DND-41 (cell line): ENCODE measurements at places on chromosomes 3 and 15.

GRCh38 chr15:88450125-88450798 is 16.9 kb downstream of the MRPL46 start:
- DNase-seq = peak; percentile 81

- peak; percentile 62 for DNase-seq
Measured at GRCh38 chr3:50617096-50617791, at the start of gene MAPKAPK3. Gene MAPKAPK3 (plus strand): TSS chr3:50617151. CDS start chr3:50617566, 415 bp downstream.

DNA sequence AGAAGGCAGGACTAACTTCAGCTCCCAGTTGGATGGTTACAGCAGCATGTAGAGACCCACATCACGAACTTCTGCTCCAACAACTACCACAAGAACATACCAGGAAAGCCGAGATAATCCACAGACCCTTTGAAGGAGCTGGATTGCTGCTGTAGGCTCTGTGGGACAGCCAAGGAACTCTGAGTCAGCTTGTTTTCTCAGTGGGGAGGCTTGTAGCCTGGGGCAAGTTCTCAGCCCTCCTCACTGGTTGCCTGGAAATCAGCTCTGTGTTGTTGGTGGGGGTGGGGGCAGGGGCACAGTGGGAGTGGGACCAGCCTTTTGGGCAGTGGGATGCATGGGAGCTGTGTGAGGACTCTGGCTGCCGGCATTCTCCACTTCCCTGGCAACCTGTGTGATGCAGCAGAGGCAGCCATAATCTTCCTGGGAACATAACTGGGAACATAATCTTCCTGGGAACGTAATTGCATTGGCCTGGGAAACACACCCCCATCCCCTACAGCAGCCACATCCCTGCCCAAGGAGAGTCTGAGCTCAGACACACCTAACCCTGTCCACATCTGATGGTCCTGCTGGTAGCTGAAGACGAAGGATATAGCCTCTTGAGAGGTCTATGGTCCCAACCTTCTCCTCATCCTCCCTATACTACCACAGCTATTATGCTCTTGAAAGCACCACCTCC is 153.1 kb downstream of the PEAK1 start:
- DNase-seq = no peak

DNA sequence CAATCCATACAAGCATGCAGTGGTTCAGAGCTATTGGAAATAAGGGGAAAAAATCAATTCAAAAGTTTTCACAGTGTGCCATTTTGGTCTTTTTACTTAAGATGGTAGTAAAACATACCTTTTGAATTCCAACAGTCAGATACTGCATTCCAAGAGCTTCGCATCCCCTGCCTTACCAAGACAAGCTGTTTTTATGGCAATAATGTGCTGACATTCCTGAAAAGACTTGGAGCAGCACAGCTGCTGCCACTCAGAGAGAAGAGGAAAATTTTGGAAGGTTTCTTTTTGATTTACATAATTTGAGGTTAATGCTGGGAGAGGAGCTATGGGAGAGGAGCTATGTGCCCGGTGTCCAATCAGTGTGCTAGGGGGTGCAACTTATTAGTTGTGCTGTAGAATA is 148.3 kb downstream of the FEZF2 start:
- DNase-seq = no peak

DNA sequence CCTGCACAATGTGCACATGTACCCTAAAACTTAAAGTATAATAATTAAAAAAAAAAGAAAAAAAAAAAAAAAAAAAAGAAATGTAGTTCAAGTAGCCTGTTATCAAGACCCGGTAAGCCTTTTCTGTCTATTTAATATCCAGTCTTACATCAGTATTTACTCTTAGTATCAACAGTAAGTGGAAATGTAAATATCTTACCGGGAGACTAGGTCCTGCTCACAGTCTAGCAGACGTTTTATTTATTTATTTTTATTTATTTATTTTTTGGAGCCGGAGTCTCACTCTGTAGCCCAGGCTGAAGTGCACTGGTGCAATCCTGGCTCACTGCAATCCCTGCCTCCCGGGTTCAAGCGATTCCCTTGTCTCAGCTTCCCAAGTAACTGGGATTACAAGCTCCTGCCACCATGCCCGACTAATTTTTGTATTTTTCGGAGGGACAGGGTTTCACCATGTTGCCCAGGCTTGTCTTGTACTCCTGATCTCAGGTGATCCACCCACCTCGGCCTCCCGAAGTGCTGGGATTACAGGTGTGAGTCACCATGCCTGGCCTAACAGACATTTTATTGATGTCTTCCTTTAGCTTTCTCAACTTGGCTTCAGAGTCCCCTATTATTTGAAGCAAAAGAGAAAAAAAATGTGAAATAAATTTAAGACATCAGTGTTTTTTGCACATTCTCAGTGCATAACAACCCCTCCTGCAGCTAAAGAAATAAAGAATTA is 19.9 kb downstream of the C2CD4B start:
- no peak for DNase-seq

GRCh38 chr3:38811822-38812221 is 4.2 kb downstream of the SCN10A start:
- no peak for DNase-seq

GRCh38 chr3:138180375-138181029 is 5.8 kb upstream of the DBR1 start:
- DNase-seq = peak; percentile 31

GRCh38 chr3:119779731-119780383 is 2.0 kb upstream of the NR1I2 start:
- no peak for DNase-seq

GRCh38 chr3:112333381-112334317 is 693 bp downstream of the CD200 start:
- DNase-seq = no peak

- peak; percentile 17 for DNase-seq
Measured at GRCh38 chr3:184129012-184129411, 6.1 kb upstream of the EIF2B5 start.

DNA sequence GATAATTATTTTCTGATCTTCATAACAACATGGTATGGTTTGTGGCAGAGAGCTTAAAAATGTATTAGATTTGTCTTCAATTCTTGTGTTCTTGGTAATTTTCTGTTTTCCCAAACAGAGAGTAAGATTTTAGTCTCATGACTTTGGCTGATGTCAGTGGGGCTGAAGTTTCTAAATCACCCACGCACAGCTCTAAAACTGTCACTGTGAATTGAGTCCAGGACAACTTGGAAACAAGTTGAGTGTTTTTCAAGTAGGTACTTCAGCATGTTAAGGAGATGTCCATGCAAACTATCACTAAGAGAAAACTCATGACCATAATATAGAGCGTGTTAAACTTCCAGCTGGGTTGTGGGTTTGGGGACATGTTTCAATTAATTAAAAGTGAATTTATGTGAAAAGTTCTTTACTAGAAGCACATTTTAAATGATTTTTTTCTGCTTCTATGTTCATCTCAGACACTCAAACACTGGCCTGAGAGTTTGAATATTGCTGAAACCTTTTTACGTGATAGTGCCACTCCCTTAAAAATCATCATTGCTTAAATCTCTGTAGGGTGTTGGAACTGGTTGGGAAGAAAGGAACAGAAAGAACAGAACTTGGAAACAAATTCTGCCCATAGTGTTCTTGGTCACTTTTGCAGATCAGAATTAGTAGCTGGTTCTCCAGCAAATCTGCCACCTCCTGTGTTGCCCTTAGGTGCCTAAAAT is 89.8 kb downstream of the KLHL25 start:
- no peak for DNase-seq

DNA sequence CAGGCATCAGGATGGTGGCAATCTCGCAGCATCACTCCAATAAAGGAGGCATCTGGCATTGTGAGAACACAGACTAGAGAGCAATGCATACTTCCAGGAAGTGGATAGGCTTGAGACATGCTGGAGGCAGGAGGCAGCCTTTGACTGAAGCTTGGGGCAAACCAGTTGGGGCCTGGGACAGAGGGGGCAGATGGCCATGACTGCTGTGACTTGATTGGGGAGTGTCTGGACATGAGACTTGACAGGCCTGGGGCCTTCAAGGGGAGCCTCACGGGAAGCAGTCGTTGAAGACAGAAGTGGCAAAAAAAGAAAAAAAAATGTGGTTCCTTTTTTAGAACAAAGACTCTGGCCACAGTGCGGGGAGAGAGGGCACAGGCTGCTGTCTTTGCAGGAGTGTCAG is 44.7 kb upstream of the CHRNA7 start:
- no peak for DNase-seq

- DNase-seq = no peak
Measured at GRCh38 chr3:1190569-1190968, 97.7 kb downstream of the CNTN6 start.

GRCh38 chr15:78893538-78893937 is 20.8 kb downstream of the MORF4L1 start:
- no peak for DNase-seq

DNA sequence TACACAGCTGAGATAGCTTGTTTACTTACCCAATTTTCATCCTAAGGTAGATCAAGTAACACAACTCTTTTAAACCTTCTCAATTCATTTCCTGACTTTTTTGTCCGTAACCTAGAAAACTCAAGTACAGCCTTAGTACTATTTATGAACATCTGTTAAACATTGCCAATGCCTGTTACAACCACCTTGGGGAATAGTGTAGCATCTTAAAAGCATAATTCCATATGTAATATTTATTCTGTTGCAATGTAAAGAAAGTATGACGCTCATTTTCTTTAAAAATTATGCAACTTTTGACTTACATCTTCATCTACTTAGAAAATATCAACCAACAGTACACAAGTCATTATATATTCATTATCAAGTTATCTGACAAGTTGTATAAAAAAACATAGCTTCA is 54.6 kb downstream of the SUCLG2 start:
- no peak for DNase-seq

DNA sequence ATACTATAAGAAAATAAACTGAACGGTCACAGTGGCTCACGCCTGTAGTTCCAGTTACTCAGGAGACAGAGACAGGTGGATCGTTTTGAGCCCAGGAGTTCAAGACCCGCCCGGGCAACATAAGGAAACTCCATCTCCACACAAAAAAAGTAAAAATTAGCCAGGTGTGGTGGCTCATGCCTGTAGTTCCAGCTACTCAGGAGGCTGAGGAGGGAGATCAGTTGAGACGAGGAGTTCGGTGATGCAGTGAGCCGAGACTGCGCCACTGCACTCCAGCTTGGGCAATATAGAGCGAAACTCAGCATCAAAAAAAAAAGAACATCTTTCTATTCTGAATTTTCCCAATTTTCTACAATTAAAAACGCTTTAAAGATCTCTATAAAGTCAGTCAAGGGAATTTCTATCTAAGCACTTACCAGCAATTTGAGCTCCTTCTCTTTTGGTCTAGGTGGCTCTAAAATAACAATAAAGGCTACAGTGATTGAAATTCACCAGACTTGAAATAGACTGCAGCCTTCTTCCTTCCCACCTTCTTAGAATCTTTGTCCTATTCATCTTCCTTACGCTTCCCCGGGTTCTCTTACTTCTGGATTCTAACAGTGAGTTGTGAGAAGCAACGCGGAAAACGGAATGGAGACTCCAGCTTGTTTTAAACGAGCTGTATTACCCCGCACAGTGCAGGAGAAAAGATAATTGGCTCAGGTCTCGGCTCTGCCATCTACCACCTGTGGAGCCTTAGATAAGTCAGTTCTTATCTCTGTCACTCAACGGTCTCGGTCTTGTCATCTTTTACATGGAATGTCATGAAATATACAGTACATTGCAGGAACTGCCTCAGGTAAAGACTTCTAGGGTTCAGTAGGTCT is 812 bp upstream of the SEC62 start:
- DNase-seq = no peak

GRCh38 chr15:48421362-48421761 is 90.1 kb downstream of the DUT start:
- no peak for DNase-seq

- DNase-seq = no peak
Measured at GRCh38 chr3:60630953-60631352, 620.3 kb downstream of the FHIT start.

DNA sequence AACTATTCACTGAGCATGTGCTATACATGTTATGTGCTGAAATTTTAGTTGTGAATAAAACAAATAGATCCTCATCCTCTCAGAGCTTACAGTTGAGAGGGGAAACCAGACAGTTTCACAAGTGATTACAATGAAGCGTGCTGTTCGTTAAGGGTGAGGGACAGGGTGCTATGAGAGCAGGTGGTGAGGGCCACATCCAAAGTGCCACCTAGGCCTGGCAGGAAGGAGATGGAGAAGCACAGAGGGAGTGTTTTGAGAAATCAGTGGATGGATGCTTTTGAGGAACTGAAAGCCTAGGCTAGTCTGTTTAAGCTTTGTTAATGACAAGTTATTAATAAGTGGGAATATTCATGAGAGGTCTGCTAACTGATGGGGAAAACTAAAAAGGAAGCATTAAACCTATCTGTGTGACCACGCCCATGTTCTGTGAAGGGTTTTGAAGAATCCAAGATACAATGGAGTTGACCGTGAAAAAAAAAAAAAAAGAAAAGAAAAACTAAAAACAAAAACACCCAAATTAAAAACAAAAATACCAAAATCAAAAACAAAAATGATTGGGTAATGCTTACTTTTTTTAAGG is 7.3 kb downstream of the MCTP2 start:
- DNase-seq = no peak

- DNase-seq = no peak
Measured at GRCh38 chr15:71082803-71083202, 32.5 kb upstream of the THSD4 start.

DNA sequence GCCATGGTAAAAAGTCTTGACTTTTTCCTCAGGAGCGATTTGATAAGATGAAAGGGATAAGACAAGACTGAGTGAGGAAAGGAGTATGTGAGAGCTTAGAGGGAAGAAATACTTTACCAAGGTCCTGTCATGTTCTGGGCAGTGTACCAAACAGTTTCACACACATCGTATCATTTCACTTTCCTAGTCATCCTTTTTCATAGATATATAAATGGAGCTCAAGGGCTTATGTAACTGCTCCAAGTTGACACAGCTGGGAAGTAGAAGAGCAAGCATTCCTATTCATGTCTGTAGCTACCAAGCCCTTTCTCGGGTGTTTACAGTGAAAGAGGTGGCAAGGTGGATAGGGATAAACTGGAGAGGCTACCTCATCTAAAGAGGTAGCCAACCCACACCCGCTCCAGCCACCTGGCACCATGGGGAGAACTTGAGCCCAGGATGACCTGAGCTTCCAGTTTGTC is 57.4 kb downstream of the MRPS25 start:
- DNase-seq = no peak

DNA sequence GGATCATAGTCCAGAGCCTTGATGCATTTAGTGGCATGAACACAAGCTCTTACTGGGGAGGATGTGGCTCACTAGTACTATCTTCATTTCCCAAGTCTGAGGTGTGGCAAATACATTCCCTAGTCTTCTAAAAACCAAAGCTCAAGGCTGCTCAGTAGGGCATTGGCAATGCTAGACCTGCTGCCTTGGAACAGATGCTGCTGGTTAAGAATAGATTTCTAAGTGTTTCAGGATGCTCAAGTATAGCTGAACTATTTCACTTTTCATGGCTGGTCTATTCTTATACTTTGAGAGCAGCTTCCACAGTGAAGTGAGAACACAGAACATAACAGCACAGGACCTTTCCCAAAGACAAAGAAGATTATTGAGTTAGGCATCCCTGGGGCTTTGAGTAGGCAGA is 178.8 kb downstream of the CHST2 start:
- no peak for DNase-seq
